ENCODE measurements at places on chromosomes 13 and 19.

DNA sequence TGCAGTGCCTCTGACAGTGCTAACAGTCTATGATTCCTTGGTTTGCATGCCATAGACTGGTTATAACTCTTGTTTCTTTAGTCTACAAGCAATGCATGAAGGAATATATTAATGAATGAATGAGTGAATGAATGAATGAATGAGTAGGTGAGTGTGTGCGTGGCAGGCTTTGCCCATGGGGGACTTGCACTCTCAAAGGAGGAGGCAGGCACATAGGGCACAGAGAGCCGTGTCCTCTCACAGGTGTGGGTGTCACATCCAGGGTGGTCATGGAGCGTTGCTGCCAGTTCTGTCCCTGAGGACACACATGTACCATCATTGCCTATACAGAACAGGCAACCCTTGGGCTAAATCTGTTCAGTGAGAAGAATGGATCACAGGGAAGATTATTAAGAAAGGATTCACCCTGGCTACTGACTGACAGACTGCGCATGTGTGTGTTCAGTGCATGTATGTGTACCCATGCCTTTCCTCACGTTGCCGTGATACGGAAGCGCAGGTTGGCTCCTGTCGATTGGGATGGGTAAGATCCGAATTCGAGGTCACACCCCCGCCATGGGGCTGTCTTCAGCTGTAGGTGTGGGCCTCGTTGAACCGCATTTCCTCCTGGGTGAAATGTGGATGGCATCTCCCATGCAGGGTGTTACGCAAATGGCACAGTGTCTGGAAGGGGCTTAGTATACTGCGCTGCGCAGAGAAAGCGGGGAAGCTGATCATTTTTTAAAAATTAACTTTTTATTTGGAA lies 161.4 kb downstream of the STK24 start:
- DNase-seq = no peak

DNA sequence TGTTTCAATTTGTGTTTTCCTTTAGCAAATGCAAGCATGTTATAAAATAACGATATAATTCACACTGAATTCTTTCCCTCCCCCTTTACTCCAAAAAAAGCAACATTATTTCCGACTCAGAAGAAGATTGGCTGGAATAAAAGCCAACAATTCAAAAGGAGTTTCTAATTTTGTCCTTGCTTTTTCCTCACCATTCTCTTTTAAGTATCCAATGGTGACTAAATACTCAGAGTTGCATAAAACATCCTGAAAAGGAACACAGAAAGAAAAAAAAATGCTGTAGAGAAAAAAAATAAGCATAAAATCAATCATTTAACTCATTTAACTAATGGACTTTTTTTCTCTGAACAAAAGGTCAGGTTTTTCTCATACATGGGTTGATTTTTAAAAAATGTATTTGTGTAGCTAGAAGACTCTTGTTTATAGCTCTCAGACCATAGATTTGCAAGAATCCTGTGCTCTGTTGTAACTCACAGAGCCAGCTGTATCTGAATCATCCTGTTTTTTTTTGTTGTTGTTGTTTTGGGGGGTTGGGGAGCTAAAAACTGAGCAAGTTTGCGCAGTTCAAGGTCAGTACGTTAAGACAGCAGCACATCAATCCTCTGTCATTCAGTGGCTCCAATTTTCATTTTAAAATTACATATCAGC lies 108.1 kb downstream of the PCDH17 start:
- DNase-seq = no peak

GRCh38 chr13:91660076-91660415 lies 261.6 kb downstream of the GPC5 start:
- no peak for DNase-seq

DNA sequence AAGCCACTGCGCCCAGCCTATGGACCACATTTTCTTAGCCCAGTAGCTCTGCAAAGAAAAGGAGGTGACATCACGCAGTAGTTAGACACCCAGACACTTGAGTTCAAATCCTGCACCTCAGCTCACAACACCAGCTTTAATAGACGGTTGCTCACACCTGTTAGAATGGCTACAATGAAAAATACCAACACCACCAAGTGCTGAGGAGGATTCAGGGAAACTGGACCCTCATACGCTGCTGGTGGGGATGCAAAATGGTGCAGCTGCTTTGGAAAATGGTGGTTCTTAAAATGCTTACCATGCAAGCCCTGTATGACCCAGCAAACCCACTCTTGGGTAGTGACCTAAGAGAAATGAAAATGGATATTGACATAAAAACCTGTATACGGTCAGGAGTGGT lies 11.7 kb upstream of the DOCK6 start:
- no peak for DNase-seq

DNA sequence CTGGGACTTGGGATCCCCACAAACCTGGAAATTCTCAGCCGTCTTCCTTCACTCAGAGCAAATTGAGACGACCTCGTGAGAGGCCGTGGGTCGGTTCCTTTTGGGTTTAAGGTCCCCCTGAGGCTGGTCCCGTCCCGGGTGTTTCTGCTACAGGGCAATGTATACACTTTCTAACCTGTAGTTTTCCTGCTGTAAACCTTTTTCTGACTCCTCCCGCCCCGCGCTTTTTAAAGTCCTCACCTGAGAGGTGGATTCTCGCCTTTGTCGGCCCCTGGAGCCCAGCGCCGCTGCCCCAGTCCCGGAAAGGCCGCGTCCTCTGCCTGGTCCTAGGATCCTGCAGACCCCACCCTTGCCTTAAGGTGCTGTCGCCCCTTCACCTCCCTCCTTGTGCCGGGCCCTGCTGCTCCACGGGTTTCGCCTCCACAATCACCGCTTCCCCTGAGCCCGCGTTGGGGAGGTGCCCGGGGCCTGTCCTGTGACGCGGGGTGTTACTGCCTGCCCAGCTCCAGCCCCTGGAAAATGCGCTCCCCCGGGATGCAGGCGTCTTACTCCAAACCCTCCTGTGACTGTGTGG lies 391 bp downstream of the ZNF761 start:
- no peak for DNase-seq

- DNase-seq = peak; percentile 87
These were observed 5.5 kb downstream of the EPS8L1 start for GRCh38 chr19:55080968-55081769.

GRCh38 chr13:112635323-112635722 lies 47.4 kb upstream of the TUBGCP3 start:
- DNase-seq = no peak

DNA sequence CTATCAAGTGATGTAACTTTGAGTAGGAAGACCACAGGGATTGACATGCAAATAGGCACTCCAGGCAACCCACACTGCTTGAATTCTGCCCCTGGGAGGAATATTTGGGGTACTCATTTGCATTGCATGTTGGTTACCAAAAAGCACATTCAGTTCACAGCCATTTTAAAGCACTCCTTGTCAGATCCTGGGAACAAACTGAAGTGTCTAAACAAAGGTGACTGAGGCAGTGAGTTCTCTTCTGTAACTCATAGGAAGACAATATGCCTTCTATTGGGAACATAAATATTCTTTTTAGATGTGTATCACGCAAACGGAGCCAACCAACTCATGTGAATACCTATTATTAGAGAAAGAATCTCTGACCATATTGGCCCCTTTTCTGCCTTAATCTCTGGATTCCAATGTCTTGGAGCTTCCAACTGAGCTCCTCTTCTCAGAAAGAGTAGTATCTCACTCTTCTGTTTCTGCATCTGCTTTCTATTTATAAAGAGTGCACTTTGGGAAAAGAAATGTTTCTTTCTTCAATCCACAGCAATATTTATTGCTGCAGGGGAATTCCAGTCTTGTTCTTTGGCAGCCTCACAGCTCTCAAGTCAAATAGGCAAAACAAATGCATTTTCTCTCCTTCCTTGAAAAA lies 125.7 kb upstream of the NBEA start:
- no peak for DNase-seq

DNA sequence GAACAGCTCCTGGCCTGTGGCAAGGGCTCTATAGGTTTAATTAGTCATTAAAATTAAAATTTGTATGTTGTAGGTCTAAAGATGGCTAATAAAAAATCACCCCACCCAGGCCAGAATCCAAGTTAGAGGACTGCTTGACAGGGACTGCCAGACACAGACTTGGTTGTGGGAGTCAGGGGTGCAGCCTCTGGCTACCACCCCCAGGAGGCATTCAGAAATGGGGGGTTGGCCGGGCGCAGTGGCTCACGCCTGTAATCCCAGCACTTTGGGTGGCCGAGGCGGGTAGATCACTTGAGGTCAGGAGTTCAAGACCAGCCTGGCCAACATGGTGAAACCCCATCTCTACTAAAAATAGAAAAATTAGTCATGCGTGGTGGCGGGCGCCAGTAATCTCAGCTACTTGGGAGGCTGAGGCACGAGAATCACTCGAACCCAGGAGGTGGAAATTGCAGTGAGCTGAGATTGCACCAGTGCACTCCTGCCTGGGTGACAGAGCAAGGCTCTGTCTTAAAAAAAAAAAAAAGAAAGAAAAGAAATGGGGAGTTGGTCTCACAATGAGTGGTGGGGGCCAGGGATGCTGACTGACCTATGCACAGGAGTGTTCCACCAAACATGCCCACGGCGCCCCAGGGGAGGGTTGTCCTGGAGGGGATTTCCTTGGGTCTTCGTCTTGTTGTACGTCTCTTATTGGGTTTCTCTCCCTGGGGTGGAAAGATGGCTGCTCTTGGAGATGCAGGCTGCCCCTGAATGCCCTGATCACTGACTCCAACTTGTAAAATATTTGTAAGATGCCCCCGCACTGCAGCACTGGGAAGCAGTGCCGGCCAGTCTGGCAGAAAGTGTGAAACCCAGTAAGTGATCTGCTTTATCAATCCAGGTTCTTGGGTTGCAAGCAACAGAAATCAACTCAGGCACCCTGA lies 68.8 kb downstream of the SIPA1L3 start:
- no peak for DNase-seq

DNA sequence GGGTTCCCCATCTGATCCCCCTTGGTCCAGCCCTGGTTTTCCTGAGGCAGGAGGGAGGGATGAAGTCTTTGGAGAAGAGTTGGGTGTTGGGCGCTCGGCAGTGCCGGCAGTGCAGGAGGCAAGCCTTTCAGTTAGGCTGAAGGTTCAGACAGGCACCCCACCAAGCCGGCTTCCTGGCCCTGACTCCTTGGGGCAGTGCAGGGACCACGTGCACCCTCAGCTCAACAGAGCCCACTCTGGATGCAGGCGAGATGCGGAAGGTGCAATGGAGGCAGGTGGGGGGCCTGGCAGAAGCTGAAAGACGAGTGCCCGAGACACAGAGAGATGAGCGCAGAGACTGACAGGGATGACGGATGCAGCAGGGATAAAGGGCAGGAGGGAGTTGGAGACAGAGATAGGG lies 11.1 kb downstream of the MAMSTR start:
- no peak for DNase-seq

- no peak for DNase-seq
These were observed 198.8 kb downstream of the EFNB2 start for GRCh38 chr13:106336668-106337067.

All from stimulated activated CD4-positive, alpha-beta T cell treated with anti-CD3 and anti-CD28 coated beads, TNF-alpha, amount 100 ng/mL, for 48 hours (primary cell).